ENCODE measurements at places on chromosomes 7 and 10.

GRCh38 chr7:82549616-82550285 lies 106.2 kb upstream of the CACNA2D1 start:
- no peak for DNase-seq

- no peak for DNase-seq
These were observed 5.4 kb upstream of the HKDC1 start for GRCh38 chr10:69214666-69215131.

DNA sequence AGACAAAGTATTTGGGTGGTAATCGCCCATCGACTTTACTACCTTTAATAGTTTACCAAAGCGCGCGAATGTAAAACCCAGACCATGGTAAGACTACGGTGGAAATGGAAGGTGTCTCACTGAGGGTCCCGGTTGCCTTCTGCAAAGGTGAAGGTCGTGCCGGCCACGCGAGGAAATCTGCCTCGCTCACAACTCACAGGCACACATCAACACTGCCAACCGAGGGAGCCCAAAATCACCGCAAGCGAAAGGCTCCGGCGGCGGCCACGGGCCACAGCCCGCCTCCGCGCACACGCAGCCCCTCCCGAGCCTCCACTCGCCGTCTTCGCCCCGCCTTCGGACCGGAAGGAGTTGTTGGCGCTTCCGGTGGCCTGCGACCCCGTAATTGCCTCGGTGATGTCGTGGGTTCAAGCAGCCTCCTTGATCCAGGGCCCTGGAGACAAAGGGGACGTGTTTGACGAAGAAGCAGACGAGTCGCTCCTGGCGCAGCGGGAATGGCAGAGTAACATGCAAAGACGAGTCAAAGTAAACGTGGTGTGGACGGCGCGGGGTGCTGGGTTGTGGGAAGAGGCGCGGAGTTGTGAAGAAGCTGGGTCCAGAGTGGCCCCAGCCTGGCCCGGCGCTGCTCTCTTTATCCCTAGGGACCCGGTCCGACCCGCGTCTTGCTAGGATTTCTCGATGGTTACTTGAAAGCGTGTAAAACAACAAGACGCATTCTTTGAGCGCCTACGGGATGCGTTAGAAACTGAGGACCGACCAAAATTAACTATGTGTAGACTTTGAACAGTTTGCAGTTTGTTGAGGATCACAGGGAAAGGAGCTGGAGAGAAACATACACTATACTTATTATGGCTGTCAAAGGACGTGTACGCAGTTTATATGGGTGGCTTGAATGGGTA lies at the start of gene YAE1:
Gene YAE1 (plus strand): TSS at position 382 of the 899 bp plus-strand sequence. CDS start 15 bp downstream, at position 397.
- peak; percentile 5 for DNase-seq

GRCh38 chr7:135994466-135995205 lies 17.5 kb upstream of the MTPN start:
- no peak for DNase-seq

- DNase-seq, result no peak
These were observed 220.0 kb downstream of the ARHGAP21 start for GRCh38 chr10:24503461-24504320.

GRCh38 chr7:18656362-18656761 lies 160.8 kb downstream of the HDAC9 start:
- DNase-seq, result no peak

- DNase-seq, result no peak
These were observed at the start of gene RBM20 for GRCh38 chr10:110643653-110644597. Gene RBM20 (plus strand): TSS chr10:110644336. CDS start chr10:110644455, 119 bp downstream.

- no peak for DNase-seq
These were observed 208.8 kb downstream of the KCNMA1 start for GRCh38 chr10:77428691-77429395.

DNA sequence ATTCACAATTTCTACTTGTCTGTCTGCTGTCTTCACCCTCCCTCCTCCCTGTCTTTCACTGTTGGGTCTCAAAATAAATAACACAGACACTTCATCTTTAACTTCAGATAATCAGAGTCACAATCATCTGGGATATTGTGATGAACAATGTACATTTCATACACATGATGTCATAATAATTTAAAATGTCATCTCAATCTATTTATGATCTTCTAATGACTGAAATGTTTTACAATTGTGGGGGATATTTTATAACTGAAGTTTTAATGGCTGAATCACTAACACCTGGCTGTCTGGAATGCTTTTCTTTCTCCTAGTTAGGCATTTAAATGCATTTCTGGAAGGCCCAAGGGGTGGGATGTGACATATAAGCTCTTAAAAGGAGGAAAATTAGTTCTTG lies 859.8 kb downstream of the LRMDA start:
- DNase-seq, result no peak

- no peak for DNase-seq
These were observed at the start of gene FOXP2 for GRCh38 chr7:114414156-114415063. Gene FOXP2 (plus strand): TSS chr7:114414815. CDS start chr7:114426512, 11,697 bp downstream.

- DNase-seq, result no peak
These were observed 17.8 kb downstream of the CXCL12 start for GRCh38 chr10:44366941-44367630.

GRCh38 chr10:58269782-58270290 lies 874 bp downstream of the CISD1 start:
- no peak for DNase-seq

GRCh38 chr10:624605-625332 lies 64.7 kb downstream of the DIP2C start:
- no peak for DNase-seq

DNA sequence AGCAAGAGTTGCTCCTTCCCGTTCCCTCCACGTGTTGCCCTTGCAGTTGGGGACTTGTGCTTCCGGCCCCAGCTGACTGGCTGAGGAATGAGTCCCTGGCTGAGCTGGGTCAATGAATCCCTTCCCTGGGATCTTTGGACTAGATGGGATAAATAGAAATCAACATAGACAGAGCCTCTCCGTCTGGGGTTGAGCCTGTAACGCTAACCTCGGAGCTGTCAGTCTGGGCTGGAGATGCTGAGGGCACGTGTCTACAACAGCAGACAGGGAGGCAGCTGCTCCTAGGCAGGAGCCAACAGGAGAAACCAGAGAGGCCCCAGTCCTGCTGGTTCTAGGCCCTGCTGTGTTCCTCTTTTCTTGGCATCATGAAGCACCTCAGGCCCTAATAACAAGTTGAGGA lies 42.3 kb upstream of the HSPA12A start:
- no peak for DNase-seq

DNA sequence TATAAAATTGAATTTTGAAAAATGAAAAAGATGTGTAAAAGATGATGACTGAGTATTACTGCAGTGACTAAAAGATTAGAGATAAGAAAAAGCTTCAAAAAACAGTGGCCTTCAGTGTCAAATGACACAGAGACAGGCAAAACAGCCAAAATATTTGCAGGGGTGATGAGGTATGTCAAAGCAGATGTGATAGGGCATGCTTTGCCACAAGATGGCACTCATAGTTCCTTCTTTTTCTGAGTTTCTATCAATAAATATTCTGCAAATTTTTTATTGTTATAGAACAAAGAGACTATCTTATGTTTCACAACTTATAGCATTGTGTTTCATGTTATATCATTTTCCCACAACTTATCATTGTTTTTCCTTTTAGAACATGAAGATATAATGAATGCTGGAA lies 344.1 kb upstream of the HPS1 start:
- DNase-seq, result no peak

Data from esophagus squamous epithelium (tissue), 5 donors.